ENCODE measurements at places on chromosomes 7 and 10. TPM values are rescaled to one million over a fixed set of nuclear protein-coding genes. Genes with fewer than 3 reads are reported as not detected.

The ADCYAP1R1 gene
- 1.8 TPM for total RNA-seq

The WIPF3 gene
- 2.5 TPM for total RNA-seq

The SOSTDC1 gene
- total RNA-seq = not detected

- DNase-seq = no peak
These were observed 11.6 kb downstream of the BET1 start for GRCh38 chr7:93992421-93993110.

GRCh38 chr7:94658826-94659225 lies 2.9 kb upstream of the SGCE start:
- no peak for DNase-seq

All from H7 (cell line).